ENCODE measurements at places on chromosomes 13 and 19.

DNA sequence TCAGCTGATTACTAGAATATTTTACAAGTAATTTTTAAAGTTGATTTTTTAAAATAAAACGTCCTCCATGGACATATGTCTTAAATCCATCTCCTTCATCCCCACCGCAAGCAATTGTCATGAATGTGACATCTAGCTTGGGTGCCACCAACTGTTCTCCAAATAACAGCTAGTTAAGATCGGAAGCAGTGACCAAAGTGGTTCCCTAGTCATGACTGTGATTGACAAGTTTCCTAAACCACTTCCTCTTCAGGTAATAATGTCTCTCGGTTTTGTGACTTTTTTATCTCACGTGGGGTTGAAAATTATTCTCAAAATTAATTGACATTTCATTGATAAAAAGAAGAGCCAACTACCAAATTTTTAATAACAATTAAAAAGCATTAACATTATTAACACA is 135.3 kb upstream of the MIR17HG start:
- DNase-seq: no peak

- DNase-seq: no peak
Measured at GRCh38 chr13:30047154-30047874, 196.9 kb upstream of the UBL3 start.

DNA sequence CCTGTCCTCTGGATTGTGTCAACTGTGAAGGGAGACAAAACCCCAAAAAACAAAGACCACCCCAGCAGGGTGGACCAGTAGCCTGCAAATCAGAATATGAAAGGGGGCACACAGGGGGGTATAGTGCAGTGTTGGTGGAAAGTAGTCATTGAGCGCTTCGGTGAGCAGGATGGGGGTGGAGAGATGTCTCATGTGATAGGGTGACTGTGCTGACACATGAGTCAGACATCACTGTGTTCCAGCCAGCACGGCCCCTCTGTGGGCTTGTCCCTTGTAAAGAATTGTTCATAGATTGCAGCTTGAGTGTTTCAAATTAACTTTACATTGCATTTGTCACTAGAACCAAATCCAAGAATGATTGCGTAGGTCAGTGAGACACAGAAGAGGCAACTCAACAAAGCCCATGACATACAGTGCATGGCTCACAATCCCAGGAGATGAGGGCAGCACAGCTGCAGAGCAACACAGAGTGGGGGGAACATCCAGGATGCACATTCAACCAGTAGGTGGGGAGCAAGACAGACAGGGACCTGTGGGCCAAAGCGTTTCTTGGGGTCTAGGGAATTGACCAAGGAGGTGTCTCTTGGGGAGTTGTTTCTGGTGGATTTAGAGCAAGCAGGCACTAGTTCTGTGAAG is 7.5 kb downstream of the ZNF440 start:
- DNase-seq: no peak

- DNase-seq: no peak
Measured at GRCh38 chr13:110471833-110472162, 89.7 kb downstream of the RAB20 start.
